ENCODE measurements at places on chromosomes 2 and 18.
A peak's percentile ranks its signal among the peaks of the same experiment; 100 is the strongest.

GRCh38 chr2:152582081-152582480, 135.2 kb downstream of the PRPF40A start:
- no peak for DNase-seq

- peak; percentile 17 for DNase-seq
Observed at GRCh38 chr2:32772638-32773447, 145.0 kb downstream of the TTC27 start.

DNA sequence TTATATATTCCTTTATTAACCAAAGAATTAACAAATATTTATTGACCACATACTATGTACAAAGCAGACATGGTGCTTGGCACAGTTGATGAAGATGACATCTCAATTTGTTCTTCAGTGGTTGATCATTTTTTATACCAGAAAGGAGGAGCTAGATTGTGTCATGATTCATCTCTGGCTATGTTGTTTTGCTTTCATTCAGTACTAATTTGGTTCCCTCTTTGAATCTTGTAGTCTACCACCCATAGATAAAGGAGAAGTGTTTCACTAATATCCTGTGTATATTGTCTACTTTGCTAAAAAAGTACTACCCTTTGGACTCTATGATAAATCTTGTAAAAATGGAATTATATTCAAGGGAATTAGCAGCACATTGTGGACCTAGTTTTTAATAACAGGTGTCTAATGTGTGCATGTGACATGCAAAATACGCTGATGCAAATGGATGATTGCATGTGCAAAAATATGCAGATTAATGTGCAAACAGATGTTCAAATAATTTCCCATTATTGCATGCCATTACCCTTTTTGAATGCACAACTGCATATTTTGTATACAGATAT, 313.2 kb upstream of the ZEB2 start:
- DNase-seq = no peak

DNA sequence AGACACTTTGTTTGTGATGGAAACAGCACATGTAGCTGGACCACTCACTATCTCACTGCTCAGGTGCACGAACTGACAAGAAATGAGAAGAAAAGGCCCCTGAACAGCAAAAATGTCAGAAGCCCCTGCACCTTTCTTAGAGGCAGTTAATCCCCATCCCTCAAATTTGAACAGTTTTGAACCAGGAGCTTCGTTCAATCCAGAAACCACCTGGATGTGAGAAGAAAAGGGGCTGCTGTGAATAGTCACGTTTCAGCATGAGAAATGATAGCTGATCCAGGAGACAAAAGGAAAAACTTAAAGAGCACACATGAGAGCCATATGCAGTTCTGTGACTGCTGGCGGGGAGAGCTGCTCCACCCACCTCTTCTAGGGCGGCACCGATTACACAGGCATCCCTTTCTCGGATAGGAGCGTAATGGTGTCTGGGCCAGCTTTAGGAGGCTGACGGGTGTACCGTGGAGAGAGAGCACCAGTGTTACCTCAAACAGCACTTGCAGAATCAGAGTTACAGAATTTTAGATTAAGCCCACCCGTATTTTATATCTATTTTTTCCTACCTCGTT, 117.0 kb upstream of the EML6 start:
- no peak for DNase-seq

- no peak for DNase-seq
Observed at GRCh38 chr2:145339646-145340045, 819.7 kb upstream of the ZEB2 start.

DNA sequence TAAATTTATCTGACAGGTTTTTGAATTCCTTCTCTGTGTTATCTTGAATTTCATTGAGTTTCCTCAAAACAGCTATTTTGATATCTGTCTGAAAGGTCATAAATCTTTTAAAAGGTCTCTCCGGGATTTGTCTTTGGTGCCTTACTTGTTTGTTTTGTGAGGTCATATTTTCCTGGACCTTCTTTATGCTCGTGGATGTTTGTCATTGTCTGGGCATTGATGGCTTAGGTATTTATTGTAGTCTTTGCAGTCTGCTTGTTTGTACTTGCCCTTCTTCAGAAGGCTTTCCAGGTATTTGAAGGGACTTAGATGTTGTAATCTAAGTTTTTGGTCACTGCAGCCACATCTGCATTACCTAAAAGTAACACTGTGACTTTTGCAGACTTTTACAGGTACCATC, 355.2 kb downstream of the PARD3B start:
- DNase-seq = no peak

DNA sequence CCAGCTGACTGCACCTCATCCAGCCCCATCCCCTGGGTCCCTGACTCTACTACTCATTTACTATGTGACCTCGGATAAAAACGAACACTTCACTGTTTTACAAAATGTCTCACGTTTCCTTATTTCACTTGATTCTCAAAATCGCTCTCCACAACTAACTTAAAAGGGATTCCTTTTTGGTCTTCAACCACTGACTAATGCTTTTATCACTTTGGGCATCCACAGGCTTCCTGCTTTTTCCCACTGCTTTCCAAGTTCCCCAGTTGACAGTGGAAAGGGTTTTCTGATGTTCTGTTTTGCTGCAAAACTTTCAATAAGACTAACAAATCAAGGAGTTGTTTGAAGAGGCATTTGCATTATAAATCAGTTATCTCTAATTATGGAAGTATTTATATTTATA, 24.1 kb downstream of the EIF2AK3 start:
- DNase-seq = no peak

DNA sequence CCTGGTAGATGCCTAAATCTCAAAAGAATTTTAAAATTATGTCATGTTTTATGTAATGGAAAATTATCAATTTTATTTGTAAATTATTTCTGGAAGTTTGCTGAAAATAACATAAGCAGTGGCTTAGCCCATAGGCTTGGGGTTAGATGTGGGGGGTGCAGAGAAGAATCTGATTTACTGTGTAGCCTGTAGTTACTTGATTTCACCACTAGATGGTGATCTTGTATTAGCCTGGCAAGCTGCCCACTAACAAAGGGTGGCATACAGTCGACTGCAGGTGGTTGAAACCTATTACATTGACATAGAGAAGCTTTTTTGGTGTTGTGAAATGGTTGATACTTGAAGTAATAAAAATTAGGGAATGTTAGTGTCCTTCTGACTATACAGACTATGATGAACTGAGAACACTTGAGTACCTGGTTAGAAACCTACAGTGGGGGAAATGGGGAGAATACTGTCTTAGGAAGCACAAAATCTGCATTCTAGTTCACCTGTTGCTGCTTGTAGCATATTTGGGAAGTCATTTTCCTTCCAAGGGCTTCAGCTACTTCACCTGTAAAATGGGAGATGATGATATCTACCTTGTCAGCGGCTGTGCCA, 191.0 kb upstream of the LHCGR start:
- peak; percentile 56 for DNase-seq

DNA sequence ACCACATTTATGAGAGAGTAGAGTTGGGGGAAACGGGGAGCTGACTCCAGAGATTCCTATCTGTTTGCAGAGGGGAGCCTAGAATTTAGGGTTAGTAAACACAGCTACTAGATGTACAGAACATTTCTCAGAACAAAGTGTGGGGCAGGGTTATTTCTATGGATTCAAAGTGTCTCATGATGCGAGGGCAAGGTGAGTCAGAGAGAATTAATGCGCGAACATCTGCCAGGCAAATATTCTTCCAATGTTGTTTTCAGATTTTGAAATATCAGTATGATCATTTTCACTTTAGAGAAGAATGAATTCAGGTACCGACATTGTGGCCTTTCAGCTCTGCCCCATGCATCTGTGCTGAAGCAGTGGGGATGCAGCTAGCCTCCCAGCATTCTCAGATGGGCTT, 2.0 kb upstream of the DSEL start:
- no peak for DNase-seq

DNA sequence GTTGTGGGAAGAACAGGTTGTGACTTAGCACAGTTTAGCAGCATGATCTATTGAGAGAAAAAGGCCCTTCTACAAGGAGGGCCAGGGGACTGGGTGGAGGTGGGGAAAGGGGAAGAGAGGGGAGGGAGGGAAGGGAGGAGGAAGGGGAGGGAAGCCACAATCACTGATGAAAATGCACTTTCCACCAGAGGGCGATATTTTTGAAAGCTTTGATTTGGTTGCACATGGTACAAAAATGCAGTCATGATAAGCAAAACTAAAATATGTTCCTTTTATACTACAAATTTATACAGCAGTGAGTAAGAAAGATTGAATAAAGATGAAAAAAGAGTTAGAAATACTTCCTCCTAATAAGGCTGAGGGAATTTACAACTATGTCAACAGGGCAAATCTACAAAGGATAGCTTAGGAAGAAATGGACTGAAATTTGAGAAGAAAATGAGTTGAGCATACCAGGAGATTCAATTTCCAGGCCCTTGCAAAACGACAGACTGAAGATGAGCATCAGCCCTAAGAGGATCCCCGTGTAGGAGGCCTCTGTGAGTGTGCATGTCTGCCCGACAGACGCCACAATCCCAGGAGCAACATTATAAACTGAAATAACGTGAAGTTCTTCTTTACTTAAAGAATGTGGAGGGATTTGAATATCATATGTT, 17.2 kb downstream of the SH3YL1 start:
- peak; percentile 71 for DNase-seq

GRCh38 chr2:113977060-113977659, 87.3 kb downstream of the ACTR3 start:
- DNase-seq = no peak

- DNase-seq = no peak
Observed at GRCh38 chr2:147980940-147981528, 39.5 kb downstream of the ORC4 start.

GRCh38 chr2:166293984-166294383, 81.8 kb downstream of the SCN9A start:
- DNase-seq = no peak

DNA sequence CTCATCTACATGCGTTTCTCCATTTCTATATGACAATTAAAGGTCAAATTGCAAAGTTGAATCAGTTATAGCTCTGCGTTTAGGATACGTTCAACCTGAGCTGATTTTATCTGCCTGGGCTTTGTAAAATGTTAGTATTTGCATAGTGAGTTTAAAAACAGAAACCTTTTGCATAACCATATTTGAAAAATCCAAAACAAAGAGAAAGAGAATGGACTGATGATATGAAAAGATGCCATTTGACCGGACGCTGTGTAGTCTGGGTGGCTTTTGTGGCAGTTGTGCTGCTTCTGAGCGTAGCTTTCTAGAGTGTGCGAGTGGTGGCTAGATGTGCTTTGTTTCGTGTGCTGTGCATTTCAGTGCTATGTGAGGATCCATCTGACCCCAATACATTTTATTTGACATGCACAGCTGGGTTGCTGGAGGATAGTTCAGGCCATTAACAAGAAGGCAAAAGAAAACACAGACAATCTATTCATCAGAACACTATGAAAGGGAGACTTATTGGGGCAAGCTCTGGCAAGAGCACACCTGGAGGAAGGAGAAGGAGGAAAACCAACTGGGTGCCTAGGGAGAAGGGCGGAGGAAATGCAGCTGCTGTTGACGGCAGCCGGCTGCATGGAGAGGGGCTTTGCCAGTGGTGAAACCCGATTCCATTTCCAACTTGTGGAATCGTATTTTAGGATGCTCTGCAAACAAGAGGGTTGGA, 126.8 kb downstream of the ACOXL start:
- DNase-seq = no peak

DNA sequence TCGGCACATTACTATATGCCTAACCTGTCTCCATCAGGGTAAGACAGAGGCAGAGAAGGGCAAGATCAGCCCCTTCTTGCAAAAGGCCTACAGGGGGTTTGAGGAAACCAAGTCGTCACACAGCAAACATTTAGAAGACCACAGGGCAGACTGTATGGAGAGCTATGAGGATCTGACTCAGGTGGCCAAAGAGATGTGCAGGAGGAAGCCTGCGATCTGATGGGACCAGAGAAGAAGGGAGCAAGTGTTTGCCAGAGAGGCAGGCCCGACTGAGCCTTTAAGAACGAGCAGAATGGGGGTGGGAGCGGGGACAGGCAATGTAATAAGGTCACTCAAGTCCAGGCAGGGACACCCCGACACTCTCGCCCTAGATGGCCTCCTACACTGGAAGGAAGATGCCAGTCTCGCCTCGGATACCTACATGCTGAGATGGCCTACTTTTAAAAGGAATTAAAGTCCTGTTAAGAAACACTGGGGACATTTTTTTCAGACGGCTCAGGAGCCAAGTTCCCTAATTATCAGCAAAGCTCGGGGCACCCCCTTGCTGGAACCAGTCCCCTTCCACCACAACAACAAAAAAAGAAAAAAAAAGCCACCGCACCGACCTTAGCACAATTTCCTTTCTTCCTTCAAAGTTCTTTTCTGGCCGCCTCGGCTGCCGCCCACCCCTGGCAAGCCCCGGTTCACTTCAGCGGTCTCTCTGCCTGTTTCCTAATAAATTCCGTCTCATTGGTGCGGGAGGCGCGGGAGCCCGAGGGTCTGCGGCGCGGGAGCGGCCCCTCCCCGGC, 1.5 kb downstream of the SFXN5 start:
- peak; percentile 62 for DNase-seq

Measured in B cell (primary cell).